ENCODE measurements at places on chromosomes 4 and X. TPM values are rescaled to one million over a fixed set of nuclear protein-coding genes. Genes with fewer than 3 reads are reported as not detected.

Gene SMPX
- total RNA-seq, result not detected

GRCh38 chr4:127251423-127251822, 381.3 kb upstream of the INTU start:
- no peak for DNase-seq

DNA sequence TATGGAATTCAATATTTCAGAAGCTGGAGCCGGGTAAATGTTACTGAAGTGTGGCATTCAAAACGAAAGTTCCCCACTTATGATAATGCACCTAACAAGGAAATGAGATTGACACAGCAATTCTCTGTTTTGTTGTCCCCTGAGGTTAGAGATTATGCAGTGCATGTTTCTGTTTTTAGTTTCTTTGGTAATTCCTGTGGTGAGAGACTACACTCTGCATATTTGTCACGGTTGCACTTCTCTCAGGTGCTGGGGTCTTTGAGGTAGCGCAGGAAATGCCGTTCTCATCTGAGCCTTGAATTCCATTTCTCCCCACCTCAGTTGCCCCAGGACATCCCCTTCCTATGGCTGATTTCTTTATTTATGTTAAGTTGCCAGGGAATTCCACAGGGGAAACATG, 15.3 kb upstream of the BEND4 start:
- no peak for DNase-seq

DNA sequence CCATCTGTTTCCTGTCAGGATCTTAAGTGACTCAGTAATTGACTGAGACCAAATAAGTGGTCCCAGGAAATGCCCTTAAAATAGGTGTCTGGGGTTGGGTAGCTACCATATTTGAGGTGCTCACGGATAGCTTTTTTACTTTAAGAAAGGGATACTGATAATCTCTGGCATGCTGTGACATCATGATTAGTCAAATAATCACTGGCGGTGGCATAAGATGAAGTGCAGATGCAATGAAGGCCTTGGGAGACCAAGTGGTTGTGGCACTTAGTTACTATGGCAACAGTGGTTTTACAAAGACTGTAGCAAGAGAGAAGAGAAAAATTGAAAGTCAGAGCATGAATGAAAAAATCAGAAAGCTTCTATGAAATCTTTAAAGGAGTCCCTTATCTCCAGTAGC, 114.5 kb upstream of the SLIT2 start:
- DNase-seq, result no peak

Gene ARHGAP6
- total RNA-seq, result 0.14 TPM

Gene USP17L27
- not detected for total RNA-seq

- DNase-seq, result no peak
Measured at GRCh38 chr4:94678896-94679295, 78.9 kb upstream of the BMPR1B start.

DNA sequence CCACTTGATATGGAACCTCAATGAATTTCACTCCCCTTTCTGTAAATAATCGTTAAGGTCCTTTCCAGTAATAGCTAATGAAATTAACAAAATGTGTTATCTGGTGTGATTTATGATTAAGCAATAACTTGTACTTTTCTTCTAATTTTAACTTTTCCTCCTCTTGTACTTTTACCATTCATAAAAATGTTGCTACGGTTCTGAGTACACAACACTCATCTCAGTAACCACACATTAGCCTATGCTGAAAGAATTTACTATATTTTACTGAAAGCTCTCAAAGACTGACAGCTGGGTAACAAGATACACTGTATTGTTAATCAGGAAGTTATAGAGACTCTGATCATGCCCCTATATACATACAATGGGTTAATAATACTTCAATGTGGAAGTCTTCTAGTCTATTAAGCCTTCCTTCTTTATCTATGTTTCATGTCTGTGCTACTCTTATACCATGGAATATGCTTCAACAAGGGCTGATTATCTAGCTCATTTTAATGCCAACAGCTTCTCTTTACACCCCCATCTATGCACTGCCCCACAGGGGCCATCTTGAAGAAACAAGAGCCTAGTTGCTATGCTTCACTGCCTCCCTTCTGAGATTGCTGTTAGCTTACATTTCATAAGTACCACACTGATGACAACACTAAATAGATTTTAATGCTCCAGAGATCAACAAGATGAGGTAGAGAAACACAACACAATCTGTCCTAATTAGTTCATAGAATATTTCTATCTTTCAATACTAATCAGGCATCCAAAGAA, 39.1 kb downstream of the LAMP2 start:
- DNase-seq, result no peak

Gene CENPVL1
- not detected for total RNA-seq

GRCh38 chr4:90960840-90961239, 833.6 kb downstream of the CCSER1 start:
- DNase-seq, result no peak

- DNase-seq, result no peak
Measured at GRCh38 chr4:167956676-167957075, 135.7 kb upstream of the ANXA10 start.

DNA sequence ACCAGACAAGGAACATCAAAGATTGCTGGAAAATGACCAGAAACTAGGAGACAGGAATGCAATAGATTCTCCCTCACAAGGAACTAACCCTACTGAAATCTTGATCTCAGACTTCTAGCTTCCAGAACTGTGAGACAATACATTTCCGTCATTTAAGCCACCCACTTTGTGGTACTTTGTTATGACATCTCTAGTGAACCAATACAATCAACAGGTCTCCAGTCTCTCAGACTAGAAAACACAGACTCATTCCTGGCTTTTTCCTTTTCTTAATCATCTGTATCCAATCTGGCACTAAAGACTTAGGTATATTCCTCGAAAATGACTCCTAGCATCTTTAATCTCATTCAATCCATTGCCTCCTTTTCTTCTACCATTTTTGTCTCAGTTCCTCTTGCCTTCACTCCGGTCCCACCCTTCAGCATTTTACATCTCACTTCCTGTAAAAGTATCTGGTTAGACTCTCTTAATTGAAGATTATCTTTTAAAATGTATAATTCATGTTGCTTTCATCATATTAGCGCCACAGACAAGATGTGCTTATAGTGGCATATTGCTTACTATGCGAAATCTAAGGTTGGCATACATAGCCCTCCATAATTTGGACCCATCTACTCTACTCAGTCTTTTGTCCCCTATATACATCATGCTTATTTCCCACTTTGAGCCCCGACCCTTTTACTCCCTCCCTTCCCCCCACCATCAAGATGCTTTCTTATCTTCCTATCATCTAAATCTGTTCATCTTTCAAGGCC, 250.0 kb downstream of the ENOX2 start:
- no peak for DNase-seq

GRCh38 chr4:180828455-180829018, 1414.7 kb upstream of the TENM3 start:
- DNase-seq, result no peak

GRCh38 chr4:108533876-108534275, 86.5 kb upstream of the RPL34 start:
- DNase-seq, result no peak

Gene NAA11
- total RNA-seq, result not detected

- no peak for DNase-seq
Measured at GRCh38 chr4:10030972-10031667, 9.8 kb upstream of the SLC2A9 start.
